Forelimb muscle (tissue), 1 donor: ENCODE measurements at places on chromosomes 5 and 9.
A peak's percentile ranks its signal among the peaks of the same experiment; 100 is the strongest.

GRCh38 chr9:34575862-34576596 is 13.5 kb downstream of the CNTFR start:
- no peak for DNase-seq

GRCh38 chr5:172844577-172844838 is 10.5 kb downstream of the ERGIC1 start:
- DNase-seq: no peak

- peak; percentile 5 for DNase-seq
Measured at GRCh38 chr5:64958757-64959391, 190.1 kb downstream of the CWC27 start.

DNA sequence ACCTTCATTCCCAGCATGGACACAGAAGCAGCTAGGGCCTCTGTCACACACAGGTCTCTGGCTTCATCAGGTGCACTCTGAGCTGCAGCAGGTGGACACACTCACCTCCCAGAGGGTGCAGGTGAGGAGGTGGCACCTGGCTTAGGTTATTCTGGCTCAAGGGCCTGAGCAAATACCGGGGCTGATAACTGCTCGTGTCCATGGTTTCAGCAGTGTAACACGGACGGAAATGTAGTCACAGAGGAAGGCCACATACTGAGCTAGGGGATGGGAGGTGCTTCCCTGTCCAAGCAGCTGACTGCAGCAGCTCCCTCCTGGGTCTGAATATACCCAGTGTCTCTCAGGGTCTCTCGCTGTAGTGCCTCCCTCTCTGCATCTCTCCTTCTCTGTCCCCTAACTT is 5.7 kb downstream of the PHF2 start:
- DNase-seq: no peak

DNA sequence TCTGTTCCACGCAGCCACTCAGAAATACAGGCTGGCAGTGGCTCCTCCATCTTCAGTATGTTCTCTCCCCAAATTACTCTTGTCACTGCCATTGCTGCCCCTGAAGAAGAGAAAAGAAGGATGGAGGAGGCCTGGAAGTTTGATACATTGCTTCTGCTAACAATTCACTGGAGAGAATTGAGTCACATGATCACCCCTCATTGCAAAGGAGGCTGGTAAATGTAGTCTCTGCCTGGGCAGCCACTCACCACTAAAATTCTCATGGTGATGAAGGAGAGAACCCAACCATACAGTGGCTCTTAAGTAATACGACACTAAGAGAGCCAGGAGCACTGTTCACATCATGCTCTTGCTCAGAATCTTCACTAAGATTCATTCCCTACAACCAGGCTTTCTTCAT is 112.0 kb downstream of the DOCK8 start:
- no peak for DNase-seq

- no peak for DNase-seq
Measured at GRCh38 chr5:169012450-169012849, 288.5 kb downstream of the SLIT3 start.

- no peak for DNase-seq
Measured at GRCh38 chr9:92119586-92119985, 4.4 kb upstream of the SPTLC1 start.

DNA sequence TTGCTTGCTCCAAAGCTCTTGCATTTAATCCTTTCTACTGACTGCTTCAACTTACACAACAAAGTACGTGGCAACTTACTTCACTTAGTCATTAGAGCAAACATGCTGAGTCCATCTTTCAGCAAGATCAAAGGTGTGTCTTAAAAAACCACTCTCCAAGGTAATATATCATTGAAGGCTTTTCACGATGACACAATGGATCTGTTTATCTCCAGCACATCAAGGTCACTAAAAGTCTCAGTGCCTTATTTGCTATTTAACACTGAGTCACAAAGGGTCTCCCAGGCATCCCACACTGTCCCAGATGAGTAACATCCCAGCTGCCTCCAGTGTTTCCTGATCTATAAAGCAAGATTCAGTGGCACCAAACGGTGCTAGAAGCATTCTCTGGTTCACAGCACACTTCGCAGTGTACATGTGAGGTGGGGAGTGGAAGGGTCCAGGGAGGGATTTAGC is 3.7 kb upstream of the CLK4 start:
- no peak for DNase-seq

- DNase-seq: no peak
Measured at GRCh38 chr9:126468141-126468825, 141.7 kb downstream of the MVB12B start.

DNA sequence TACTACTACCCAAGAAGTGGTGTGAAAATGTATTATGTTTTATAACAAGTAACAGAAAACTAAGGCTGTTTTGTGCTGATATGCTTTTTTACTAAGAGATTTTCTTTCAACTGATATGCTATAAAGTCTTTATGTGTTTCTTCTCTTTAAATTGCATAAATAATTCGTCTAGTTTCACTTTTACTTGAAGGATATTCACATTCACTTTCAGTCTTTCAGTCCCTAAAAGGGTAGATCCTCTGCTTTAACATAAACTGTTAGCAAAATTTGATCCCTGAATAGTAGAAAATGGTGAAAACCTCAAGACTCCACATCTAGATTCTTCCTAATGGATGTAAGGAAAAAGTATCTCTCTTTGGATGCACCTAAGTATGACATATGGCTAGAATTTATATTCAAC is 69.0 kb upstream of the FST start:
- no peak for DNase-seq

DNA sequence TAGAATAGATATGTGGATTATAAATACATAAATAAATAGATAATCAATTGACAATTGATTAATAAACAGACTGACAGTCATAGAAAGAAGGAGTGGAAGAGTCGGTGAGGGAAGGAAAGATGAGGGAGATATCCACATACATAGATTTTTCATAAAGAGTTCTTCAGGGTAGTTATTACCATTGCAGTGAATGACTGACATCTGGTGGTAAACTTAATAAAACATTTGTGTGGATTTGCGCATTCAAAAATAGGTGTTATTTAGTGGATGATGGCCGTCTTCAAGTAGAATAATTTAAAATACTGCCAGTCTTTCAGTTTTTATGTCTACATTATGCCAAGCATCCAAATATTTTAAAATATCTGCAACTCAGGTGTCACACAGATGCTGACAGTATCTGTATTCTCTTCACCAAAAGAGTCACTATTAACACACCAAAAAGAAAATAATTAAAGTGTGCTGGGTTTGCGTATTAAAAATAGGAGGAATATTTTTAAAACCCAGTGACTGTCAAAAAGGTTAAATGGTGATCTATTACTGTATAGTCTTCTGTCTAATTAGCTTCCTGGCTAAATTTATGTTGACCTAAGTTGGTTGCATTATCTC is 78.8 kb downstream of the GIN1 start:
- DNase-seq: peak; percentile 20

GRCh38 chr9:76996700-76997099 is 22.8 kb upstream of the FOXB2 start:
- no peak for DNase-seq

DNA sequence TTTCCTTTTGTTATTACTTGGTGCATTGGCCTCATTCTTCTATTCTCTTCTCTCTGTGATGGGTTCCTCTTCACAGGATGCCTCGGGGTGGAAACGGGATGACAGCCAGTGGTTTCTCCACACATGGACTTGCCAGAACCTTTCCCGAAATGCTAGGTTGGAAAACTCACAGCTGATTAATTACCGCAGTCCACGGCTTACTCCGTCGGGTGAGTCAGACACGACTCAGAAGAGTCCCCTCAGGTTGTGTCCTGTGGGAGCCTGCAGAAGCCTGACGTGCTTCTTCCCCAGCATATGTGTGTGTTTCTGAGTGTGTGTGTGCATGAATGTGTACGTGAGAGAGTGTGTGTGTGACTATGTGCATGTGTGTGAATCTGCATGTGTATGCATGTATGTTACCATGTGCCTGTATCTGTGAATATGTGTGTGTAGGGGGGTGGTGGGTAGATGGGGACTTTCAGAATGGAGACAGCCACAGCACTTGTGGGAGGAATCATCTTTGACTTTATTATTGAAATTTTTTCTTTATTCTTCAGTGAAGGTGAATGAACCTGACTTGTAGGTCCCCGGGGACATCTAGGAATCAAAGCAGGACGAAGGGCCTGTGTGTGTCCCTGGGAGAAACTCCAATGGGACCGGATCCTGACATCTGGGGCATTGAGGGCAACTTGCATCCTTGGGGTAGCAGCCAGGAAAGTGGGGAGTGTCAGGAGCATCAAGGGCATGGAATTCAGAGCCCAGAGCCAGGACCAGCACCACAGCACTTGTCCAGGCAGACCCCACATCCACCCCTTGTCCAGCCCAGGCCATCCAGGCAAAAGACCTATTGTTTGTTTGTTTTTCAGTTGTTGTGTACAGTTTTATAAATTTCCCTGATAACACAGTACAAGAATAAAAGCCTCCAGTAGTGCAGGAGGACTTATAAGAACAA is 21.9 kb upstream of the MED10 start:
- DNase-seq: no peak

GRCh38 chr9:113223963-113224362 is 2.6 kb downstream of the SLC31A1 start:
- DNase-seq: no peak

GRCh38 chr9:34689512-34689911 is 1.6 kb downstream of the CCL19 start:
- DNase-seq: no peak

DNA sequence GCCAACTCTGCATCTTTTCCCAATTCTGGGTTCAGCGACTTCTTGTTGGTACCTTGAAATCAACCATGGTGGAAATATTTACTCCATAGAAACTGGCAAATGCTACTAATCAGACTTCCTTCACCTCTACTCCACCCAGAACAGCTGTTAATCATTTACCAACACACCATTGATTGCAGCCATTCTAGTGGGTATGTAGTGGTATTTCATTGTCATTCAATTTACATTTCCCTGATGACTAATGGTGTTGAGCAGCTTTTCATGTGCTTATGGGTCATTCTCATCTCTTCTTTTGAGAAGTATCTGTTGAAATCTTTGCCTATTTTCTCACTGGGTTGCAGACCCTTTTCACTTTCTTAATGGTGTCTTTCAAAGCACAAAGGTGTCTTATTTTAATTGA is 122.4 kb upstream of the MSX2 start:
- DNase-seq: no peak

DNA sequence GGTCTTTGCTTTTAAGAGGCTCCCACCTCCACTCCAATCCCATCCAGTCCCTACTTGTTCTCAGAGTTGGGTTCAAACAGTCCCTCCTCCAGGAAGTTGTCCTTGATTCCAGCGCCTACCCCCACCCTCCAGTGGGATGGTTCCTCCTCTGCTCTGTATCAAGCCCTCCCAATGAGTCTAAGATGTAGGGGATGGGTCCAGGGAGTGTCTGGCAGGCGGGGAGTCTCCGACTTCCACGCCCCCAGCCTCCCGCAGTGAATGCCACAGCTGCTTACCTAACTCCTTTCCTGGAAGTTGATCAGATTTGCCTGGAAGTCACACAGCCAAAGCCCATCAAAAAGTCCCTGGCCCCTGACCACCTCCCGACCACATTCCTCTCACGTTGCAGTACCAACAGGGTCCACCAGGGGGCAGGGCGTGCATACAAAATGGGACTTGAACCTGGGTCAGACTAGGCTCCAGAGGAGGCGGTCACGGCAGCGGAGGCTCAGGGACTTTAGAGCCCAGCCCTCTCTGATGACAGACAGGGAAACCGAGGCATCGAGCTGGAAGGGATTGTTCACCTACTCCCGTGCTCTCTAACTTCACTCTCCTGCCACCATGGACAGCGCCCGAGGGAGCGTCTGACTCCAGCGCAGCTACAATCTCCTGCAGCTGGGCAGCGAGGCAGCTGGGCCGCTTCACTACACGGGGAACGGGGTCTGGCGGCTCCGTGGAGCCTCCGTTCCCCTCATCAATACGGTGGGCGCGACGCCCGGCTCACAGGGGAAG is 25.0 kb upstream of the TDRD7 start:
- DNase-seq: peak; percentile 38

DNA sequence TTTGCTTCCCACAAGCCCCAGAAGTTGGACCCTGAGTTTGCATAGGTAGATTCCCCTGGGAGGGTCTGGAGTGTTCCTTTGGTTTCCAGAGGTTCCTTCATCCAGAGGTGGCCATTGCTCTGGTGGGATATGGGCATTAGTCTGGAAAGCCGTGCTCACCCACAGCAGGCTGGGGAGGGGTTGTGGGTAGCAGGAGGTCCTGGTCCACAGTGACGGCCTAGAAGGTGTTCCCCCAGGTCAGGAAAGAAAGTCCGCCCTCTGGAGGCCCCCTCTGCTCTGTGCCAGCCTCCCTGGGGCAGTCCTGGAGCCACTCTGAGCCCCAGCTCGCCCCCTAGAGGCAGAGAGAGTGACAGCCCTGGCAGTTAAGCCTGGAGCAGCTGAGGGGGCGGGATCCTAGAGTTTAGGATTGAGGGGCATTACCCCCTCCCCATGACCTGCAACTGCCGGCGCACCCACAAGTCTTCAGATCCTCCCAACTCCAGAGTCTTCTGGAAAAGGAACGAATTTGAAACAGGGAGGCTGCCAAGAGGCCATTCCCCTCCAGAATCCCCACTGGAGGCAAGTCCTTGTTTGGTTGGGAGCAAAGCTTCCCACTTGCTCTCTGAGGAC is 36.8 kb downstream of the NDST1 start:
- no peak for DNase-seq

DNA sequence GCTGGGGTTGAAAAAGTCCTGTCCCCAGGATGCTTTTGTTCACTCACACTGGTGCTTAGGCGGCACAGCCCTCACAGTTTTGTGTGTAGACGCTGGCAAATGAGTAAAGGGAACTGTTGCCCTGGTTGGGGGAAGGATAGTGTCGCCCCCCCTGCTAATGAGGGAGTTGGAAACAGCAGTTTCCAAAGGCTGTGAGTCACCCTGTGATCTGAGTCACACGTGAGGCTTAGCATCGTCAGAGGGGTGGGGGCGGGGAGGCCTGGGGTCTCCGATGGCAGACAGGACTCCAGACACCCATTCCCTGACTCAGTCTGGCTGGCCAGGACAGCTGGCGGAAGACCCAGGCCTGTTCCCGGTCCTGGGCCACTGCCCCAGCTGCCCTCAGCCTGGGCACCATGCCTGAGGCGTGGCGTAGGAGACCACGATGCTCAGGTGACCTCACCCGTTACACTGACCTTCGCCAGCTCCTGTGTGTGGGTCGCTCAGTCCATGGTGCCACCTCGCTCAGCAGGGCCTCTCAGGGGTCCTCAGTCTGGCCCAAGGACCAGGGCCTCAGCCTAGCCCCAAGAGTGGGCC is 2.9 kb downstream of the DNAJB5 start:
- no peak for DNase-seq

- DNase-seq: no peak
Measured at GRCh38 chr9:34578241-34579103, 11.1 kb downstream of the CNTFR start.

GRCh38 chr5:18882154-18882553 is 1105.8 kb downstream of the CDH18 start:
- DNase-seq: no peak

DNA sequence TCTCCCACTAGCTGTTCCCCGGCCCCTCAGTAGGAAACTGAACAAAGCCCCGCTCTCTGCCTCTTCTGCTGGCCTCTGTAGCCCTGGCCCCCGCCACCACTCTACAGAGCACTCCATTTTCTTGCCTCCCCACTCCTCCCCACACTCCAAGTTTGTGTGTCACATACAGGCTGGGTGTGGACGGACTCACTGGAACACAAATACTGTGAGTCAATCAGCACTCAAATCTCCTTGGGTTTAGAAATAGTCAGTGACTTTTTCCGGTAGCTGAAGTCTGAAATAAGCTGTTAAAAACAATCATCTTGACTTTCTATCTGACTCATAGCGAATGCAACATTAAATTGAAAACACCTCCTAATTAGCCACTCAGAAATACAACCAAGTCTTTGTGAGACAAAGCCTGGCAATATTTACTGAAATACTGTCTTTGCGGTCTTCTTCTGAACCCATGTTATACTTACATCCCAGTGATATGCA is 122.5 kb downstream of the LHFPL2 start:
- no peak for DNase-seq

GRCh38 chr5:103066326-103066725 is 53.6 kb downstream of the GIN1 start:
- no peak for DNase-seq
